Esophagus mucosa (tissue), 1 donor: ENCODE measurements at places on chromosomes 5 and 9. TPM values are rescaled to one million over a fixed set of nuclear protein-coding genes. Genes with fewer than 3 reads are reported as not detected.

DNA sequence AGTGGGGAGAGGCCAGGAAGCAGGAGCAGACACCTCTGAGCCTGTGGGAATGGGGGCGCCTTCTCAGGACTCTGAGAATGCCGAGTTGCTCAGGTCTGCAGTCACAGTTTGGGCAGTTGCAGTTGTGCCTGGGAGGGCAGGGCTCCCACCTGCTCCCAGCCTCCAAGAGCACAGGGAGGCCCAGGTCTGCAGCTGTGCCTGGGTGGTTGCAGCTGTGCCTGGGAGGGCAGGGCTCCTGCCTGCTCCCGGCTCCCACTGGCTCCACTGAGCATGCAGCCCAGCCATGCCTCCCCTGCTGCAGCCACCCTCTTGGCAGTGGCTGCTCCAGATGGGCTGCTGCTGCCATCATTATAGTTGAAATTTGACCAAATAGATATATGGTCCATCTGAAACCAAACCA lies 1062.8 kb upstream of the ACO1 start:
- ATAC-seq: no peak

DNA sequence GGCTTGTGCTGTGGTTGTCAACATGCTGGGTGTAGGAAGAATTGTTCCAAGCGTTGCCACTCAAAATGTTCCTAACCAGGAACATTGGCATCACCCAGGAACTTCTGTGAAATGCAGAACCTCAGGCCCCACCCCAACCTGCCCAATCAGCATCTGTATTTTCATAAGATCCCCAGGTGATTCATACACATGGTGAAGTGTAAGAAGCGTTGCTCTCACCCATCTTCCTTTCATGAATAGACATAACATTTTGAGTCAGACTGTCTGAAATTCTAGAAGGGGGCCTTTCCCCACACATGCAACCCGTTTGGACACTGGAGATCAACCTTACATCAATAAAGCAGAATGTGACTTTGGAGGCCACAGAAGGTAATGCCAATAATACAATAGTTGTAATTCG lies 9.3 kb upstream of the AFAP1L1 start:
- no peak for ATAC-seq

GRCh38 chr5:133556551-133556950 lies 55.8 kb downstream of the FSTL4 start:
- ATAC-seq: no peak

- no peak for ATAC-seq
Measured at GRCh38 chr5:124511791-124512190, 234.6 kb downstream of the ZNF608 start.

GRCh38 chr5:177049285-177049684 lies 26.8 kb downstream of the ZNF346 start:
- no peak for ATAC-seq

DNA sequence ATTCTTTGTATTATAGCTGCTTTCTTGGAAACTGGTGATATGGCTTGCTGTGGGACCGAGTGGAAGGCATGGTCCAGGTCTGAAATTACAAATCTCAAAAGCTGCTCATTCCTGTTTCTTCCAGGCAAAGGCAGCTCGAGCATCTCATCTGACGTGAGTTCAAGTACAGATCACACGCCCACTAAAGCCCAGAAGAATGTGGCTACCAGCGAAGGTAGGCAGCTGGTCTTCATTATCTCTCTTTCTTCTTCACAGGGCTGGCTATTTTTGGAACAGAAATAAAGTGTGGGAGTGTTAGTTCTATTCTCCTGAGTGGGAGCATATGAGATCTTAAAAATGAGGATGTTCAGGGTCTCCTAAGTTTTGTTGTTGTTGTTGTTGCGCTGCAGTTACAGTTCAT lies 115.9 kb downstream of the FBXL7 start:
- no peak for ATAC-seq

DNA sequence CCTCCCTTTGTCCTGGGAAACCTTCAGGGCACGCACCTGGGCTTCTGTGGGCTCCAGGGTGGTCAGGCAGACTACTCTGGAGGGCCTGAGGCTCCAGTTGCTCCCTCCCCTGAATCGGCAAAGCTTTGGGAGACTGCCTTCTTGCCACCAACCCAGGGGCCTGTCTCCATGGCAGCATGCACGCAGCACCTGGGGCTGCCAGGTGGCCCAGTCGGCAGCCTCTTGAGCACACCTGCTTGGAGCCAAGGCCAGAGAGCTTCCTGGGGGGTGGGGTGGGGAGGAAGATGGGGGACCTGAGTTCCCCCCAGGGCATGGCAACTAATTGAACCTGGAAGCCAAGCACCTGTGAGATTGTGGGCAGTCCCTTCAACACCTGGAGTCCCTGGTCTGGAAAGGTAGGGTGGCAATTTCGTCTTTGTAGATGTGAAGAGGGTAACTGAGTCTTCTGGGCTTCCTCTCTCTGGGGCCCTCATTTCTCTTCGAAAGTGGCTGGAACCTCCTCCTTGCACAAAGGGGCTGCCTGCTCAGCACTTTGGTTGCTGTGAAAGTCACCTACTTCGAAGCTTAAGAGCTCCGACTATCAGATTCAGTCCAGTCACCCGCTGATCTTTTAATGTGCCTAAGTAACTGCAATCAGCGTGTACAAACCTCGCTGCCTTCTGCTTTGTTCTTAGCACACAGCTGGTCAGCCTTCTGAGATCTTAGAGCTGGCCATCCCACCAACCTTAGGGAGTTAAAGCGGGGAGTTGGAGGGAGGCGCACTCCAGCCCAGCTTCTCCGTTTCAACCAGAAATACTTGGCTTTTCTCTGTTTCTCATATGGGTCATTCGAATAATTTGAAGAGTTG lies 4.0 kb downstream of the RNF183 start:
- no peak for ATAC-seq

DNA sequence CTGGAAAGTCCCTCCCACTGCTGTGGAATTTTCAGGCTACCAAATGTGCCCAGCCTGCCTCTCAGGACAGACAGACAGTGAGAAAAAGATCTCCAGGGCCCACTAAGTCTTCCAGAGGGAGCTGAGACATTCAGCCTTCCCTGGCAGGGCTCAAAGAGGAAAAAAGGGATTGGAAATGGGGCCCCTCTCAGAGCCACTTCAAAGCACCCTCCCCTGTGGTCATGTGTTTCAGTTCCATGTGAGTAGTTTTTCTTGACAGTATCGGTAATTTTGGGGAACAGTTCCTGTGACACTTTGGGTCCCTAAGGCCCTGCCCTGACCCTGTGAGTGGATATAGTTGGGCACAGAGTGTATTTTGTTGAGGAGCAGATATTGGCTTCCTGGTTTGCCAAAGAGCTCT lies 25.0 kb downstream of the LARP1 start:
- no peak for ATAC-seq

DNA sequence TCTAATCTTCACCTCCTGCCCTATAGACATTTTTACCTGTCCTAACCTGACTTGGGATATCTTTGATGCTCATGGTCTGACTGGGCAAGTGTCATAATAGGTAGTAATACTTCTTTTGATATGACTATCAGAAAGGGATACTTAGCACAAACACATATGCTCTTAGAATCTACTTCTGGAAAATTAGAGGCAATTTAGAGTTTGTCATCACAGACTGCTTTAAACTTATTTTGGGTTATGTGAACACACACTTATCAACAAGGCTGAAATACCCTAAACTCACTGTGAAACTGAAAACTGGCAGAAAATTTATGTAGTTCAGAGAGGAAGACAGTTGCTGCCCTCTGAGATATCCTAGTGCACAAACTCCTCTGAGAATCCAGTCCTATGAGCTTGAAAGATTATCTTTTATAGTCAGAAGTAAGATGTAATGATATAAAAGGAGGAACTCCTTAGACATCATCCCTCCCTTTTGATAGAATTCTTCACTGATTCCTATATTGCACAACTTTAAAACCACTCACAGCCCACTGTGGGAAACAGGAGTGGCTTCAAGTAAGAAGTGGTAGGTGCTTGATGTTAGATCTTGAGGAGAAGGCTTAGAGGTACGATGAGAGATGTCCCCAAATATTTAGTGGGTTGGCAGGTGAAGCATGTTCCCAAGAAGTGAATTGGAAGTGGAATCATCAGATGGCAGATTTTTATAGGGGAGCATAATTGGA lies 273.3 kb downstream of the MAN2A1 start:
- ATAC-seq: no peak

DNA sequence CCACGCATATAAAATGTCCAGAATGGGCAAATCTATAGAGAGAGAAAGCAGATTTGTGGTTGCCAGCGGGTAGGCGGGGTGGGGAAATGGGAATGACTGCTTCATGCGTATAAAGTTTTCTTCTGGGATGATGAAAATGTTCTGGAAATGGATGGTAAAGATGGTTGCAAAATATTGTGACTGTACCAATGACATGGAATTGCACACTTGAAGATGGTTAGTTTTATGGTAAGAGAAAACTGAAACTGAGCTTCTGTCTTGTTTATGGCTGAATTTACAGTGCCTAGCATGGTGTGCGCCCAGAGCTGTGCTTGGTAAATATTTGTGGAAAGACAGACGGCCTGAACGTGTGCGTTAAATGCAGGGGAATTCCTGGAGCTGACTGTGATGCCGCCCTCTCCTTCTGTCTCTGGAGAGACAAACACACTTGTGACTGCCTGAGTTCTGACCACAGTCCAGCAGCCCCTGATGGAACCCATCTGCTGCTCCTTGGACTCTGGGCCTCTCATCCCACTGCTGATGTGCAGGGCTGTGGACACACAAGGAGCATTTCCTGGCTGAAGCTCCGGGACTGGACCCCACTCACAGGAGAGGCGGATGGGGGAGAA lies 8.6 kb upstream of the PTGES start:
- peak; percentile 6 for ATAC-seq

The CCDC171 gene
- 1.4 TPM for total RNA-seq

The LCN15 gene
- not detected for total RNA-seq

The IZUMO3 gene
- not detected for total RNA-seq

The SVEP1 gene
- total RNA-seq: 1.2 TPM

The NTNG2 gene
- 0.24 TPM for total RNA-seq

The ANKRD34B gene
- not detected for total RNA-seq
